NCI-H748 treated with DMSO at 0.1 percent for 48 hours (cell line): ENCODE measurements at places on chromosomes 1 and 21.

DNA sequence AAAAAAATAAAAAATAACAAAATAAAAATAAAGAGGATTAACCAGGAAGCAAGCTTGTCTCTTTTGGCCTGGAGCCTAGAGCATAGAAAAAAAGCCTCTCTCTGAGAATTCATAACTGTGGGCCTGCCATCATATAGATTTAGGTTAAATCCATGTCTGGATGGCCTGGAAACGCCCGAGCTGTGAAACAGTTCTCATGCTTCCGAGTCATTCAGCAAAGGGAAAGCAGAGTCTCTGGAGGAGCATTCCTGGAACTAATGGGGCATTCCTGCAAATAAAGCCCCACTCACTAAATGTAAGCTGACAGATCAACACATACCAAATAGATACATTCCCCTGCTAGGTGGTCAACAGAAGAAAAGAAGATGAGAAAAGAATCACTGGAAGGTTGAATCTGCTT lies 75.8 kb upstream of the GNG4 start:
- no peak for DNase-seq

DNA sequence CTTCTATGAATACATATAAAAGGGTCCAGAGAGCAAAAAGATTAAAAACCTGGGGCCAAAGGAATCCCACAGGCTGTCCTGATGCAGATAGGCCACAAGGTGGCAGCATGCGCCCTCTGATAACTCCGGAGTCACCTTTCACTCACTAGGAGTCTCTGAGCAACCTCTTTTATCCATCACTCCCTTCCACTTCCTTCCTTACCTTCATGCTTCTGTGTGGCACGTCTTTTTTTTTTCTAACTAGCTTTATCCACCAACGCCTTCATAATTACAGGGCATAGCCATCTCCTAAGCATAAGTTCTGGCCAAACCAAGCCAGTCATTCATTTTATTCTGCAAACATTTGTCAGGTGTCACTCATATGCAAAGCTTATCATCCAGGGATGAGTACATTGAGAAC lies 3.9 kb upstream of the PGLYRP4 start:
- DNase-seq: peak; percentile 66

DNA sequence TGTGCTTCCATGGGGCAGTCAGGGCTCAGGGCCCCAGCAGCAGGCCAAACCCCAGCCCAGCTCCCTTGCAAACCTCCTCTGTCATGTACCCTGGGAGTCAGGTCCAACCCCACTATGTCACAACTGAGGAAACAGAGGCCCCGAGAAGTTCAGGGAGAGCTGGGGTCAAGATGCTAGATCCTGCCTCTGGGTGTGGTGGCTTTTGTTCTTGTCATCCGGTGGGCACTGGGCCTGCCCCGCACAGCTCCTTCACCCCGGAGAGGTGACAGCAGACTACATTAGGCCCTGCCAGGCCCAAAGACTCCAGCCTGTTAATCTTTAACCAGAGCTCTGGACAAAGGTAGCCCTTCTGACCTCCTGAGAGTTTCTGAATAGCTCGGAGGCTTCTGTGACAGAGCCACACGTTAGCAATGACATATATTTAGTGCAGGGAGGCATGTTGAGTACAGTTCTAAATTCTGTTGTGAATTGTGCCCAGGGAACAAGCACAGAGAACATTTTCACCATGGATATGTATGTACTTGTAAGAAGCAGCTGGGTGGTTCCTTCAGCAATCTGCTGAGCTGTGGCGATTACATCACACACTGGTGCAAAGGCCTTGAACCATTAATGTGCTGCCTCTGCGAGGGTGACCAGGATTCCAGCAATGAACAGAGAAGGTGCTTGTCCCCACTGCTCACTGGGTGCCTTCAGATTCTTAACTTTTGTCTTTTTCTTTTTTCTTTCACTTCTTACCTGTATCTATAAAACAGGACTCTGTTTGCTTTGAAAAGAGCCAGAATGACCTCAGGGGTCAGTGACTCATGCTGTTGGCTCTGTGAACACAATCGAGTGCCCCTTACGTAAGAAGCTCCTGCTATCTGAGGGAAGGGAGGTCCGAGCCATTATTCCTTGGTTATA lies 102.8 kb downstream of the RHOU start:
- DNase-seq: no peak

- no peak for DNase-seq
Observed at GRCh38 chr1:83024251-83024767, 974.6 kb downstream of the TTLL7 start.

DNA sequence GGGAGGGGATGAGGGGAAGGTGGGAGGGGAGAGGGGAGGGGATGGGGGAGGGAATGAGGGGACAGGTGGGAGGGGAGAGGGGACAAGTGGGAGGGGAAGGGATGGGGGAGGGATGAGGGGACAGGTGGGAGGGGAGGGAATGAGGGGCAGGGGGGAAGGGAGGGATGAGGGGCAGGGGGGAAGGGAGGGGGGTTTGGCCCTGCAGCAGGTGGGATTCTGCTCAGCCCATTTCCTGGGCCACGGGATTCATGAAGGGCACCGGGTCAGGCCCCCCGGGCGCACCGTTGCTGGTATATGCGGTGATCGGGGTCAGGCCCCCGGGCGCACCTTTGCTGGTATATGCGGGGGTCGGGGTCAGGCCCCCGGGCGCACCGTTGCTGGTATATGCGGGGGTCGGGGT lies 15.1 kb upstream of the SAMD11 start:
- DNase-seq: no peak

DNA sequence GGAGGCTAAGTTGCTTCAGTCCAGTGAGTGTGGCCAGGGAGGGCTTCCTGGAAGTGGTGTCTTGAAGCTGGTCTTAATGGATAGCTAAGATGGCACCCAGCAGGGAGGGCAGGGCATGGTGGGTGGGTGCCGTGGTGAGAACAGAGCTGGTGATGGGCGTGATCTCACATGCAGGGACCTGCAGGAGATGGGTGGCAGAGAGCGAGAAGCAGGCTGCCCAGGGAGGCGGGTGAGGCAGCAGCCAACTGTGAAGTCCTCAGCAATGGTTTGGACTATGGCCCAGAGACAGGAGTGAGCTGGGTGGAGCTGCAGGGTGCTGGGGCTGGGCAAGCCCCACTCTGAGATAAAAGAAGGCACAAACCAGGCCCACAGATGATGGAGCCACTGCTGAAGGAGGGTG lies 50.7 kb downstream of the UMODL1 start:
- DNase-seq: no peak

- DNase-seq: no peak
Observed at GRCh38 chr1:247849616-247850015, 7.4 kb upstream of the TRIM58 start.

GRCh38 chr1:50279622-50280330 lies 143.5 kb downstream of the DMRTA2 start:
- no peak for DNase-seq
